Dermis blood vessel endothelial cell (primary cell): ENCODE measurements at places on chromosomes 7 and 10.
A peak's percentile ranks its signal among the peaks of the same experiment; 100 is the strongest.

DNA sequence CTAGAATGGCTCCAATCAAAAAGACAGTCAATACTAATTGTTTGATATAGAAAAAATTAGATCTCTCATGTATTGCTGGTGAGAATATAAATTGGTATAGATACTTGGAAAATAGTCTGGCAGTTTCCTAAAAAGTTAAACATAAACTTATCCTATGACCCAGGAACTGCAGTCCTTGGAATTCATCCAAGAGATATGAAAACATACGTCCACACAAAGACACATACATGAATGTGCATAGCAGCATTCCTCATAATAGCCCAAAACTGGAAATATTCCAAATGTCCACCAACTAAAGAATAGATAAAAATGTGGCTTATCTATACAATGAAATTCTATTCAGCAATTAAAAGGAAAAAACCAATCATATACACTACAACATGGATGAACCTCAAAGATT is 128.4 kb downstream of the ZFAND4 start:
- no peak for DNase-seq

DNA sequence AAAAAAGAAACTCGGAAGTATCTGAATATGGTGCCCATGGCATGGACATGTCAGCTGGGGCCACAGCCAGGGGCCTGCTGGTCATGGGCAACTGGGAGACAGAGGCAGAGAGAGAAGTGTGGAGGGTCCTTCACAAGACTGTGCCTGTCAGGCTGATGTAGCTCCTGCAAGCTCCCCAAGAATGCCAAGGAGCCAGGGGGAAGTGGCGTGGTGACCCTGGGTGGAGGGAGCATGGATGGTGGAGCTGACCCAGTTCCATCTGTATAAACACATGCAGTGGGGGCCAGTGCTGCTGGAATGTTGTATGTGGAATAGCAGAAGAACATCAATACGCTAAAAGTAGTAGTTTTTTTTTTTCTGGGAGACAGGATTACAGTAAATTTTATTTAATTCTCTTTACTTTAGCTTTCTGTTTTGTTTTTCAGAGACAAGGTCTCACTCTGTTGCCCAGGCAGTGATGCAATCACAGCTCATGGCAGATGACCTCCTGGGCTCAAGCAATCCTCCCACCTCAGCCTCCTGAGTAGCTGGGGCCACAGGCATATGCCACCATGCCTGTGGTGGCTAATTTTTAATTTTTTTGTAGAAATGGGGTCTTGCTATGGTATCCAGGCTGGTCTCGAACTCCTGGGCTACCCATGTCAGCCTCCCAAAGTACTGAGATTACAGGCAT is 10.5 kb upstream of the ZMIZ2 start:
- no peak for DNase-seq

DNA sequence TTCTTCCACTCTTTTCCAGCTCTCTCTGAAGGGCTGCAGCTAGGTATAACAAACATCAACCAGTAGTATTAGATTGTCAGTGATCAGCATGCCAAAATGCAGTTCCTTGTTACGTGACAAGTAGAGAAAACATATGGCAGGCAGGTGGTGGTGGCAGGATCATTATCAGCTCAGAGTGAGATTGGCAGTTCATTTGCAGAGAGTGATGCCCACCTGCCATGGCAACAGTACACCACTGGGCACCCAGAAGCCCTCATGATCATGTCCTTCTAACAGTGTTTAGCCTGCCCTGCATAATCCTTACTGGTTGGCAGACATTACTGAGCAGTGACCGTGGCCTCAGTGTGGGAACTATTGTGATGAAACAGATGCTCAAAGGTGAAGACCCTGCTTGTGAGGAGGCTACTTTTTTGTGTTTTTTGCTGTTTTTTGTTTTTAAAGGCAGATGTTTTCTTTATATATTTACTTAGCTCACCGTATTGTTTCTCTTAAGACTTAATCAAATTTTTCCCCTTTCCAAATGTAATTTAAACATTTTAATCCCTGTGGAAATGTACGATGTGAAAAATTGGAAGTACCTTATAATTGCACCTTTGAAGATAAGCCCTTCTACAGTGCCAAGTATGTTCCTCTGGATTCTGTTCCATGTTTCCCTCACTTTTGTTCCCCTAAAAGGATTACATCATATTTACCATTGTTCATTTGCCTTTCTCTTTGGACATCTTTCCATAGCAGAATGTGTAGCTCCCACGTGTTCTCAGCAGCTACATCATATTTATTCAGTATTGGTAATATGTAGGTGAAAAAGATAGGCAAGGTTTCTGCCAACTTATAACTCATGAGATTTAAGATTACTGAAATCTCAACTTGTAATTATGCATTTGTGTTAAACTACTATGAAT is 179.6 kb downstream of the SND1 start:
- peak; percentile 47 for DNase-seq

DNA sequence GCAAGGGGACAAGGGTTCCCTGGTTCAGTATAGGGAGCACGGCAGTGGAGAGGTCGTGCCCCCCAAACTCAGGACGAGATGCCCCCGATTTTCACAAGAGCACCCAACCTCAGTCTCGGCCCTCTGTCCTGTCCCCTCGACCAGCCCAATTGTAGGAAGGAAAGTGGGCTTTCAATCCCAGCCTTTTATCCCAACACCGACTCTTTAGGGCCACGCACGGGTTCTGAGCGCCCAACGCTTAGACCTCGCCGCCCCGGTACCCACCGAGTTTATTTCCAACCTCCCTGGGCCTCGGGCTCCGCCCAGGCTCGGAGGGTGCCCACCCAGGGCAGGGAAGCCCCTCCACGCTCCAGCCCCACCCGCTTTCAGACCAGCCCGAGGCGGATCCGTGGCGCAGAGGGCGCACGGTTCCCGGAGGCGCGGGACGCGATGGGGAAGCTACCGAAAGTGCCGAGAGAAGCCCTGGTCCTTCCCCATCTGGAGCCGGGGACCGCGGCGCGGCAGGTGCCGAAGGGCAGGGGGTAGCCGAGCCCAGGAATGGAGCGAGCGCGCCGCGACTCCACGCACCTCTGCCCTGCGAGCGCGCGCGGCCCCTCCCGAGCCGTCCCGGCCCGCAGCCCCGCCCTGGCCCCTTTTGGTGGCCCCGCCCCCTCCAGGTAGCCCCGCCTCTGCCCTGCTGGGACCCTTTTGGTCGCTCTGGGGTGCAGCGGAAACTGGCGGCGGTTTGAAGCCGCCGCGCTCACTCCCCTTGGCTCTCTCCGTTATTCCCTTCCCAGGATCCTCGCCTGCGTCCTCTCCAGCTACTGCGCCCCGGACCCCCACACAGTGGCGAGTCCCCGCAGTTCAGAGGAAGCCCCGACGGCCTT is 20.4 kb downstream of the GRID2IP start:
- no peak for DNase-seq

GRCh38 chr10:98415731-98416119 is 743 bp upstream of the PYROXD2 start:
- peak; percentile 30 for DNase-seq

DNA sequence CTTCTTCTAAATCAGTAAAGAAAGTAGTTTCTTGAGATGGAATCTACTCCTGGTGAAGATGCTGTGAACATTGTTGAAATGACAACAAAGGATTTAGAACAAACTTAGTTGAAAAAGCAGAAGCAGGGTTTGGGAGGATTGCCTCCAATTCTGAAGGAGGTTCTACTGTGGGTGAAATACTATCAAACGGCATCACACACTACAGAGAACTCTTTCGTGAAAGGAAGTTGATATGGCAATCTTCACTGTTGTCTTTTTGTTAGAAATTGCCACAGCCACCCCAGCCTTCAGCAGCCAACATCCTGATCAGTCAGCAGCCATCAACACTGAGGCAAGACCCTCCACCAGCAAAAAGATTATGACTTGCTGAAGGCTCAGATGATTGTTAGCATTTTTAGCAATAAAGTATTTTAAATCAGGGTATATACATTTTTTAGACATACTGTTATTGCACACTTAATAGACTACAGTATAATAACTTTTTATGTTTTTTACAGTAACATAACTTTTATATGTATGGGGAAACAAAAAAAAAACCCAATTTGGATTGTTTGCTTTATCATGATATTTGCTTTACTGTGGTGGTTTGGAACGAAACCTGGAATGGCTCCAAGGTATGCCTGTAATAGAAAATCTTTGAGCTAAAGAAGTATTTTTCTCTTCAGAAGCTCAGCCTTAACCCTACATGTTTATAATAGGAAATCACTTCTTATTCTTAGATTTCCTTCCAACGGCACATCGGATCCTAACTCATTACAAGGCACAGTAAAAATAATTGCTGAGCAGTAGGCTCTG is 257.3 kb downstream of the LRMDA start:
- DNase-seq, result no peak

GRCh38 chr7:50970092-50970491 is 187.4 kb upstream of the GRB10 start:
- DNase-seq, result no peak

DNA sequence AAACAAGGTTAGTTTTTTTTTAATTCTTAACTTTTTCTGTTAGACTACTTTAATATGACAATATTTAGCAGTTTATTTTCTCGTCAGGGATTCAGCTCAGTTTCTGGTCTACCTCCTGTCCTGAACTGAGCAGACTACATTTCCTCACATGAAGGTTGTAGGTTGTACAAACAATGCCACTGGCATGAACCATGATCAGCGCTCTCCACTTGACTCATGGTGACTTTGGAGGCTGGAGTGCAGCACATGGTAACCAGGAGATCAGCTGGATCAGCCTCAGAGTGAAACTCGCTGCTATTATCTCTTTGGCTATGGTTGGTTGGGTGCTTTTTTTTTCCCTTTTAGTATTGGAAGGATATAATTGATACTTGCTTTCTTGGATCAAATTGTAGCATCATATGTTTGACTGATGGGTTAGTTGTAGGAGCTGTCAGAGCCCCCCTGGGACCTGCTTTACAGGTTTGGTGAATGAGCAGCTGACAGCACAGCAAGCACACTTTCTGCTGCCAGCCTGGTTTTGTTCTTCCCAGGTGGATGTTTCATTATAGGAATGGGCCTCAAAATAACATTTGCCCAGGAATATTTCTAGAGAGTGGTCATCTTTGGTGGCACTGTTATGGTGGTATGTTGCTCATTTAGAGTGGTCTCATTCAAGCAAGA is 556.4 kb downstream of the AUTS2 start:
- DNase-seq, result no peak

- DNase-seq, result no peak
Observed at GRCh38 chr7:155769701-155770100, 42.6 kb downstream of the SHH start.

GRCh38 chr10:132440791-132441565 is 44.0 kb downstream of the PWWP2B start:
- DNase-seq, result no peak

DNA sequence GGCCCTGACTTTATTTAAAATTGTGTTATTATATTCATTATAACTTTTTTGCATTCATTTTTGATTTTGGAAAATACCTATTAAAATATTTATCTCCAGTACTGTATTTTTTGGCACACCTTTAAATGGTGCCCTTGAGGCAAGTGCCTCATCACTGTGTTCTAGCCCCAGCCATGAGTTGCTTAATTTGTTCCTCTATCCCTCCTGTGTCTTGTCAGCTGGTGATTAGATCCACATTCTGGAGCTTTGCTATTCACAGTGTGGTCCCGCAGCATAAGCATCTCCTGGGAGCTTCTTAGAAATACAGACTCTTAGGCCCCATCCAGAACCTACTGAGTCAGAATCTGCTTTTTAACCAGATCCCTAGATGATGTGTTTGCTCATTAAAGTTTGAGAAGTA is 19.8 kb downstream of the AGK start:
- no peak for DNase-seq
